Activated naive CD4-positive, alpha-beta T cell treated with anti-CD3 and anti-CD28 coated beads, Interleukin-2, amount 50 U/mL, for 72 hours (primary cell): ENCODE measurements at places on chromosomes 2 and 18.

- DNase-seq, result no peak
Measured at GRCh38 chr2:205903549-205904129, 182.3 kb downstream of the INO80D start.

GRCh38 chr2:197759013-197759412, 26.1 kb downstream of the BOLL start:
- DNase-seq, result no peak

DNA sequence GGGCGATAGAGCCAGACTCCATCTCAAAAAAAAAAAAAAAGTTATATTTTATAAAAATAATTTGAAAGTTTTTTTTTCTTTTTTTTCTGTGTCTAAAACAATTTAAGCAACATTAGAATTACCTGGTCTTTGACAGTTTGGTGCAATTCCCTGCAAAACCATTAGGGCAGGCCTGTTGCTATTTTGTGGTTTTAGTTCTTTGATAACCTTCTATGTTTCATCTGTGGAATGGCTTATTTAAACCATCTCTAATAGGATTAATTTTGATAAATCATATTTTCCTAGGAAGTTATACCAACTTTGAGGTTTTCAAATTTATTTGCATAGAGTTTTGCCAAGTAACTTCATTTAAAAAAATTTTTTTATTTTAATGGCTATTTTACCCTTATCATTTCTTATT, 141.2 kb upstream of the TWIST2 start:
- no peak for DNase-seq

GRCh38 chr2:68225119-68225632, 27.2 kb downstream of the PPP3R1 start:
- no peak for DNase-seq

- DNase-seq, result no peak
Measured at GRCh38 chr18:67672155-67672554, 155.6 kb upstream of the DSEL start.
